ENCODE measurements at places on chromosomes 4 and X. TPM values are rescaled to one million over a fixed set of nuclear protein-coding genes. Genes with fewer than 3 reads are reported as not detected.

DNA sequence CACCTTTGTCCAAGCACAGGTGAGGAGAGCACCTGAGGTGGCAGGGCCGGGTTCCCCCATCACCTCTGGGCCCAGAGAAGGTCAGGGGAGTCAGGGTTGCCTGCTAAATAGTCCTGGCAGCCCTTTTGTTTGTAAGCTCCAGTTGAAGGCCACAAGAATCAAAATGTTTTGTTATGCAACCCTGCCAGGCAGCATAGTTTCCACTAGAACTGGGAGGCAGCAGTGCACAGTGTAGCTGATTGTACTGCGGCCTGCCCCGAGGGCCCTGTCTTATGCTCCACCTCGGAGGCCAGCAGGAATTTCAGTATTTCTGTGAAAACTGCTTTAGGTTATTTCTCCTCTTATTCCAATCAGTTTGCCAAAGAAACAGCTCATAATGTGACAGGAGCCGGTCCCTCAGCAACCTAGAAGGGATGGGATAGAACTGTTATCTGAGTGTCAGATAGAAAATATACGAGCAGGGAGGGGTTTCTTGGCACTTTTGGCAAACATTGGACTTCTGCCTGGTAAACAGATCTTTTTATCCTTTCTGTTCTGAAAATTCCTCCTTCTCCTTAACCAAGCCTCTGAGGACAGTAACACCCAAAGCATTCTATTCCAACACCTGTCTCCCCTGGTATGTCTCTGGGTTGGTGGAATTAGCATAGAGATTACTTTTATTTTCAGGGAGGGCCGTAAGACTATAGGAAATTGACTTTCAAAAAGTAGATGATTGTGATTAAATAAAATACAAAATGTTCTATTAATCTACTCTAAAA, 93.6 kb downstream of the LNX1 start:
- H3K27ac ChIP-seq: no peak overlapping the region

DNA sequence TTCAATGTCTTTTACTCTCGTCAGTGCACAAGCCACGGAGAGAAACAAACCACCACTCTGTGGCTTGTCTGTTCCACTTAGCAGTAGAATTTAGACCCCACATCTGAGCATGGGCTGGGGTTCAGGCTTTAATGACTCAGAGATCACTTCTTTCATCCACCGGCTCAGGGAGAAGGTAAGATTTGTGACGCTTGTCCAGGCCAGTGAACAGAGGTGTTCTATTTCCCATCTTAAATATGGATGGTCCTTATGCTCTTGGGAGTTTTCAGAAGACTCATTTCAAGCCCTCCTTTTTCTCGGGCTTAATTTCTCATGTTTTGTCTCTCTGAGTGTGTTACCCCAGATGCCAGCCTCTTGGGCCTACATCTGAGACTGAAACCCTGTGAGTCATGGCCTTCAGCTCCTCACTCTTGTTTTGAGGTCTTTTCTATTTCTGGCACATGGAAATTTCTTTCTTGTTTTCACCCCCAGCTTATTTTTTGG, 127.4 kb upstream of the SFRP2 start:
- peaks cover 20% of the 10 kb centered on the region for H3K27me3 ChIP-seq
- no peak overlapping the region for H3K27ac ChIP-seq
- H3K4me1 ChIP-seq: peaks cover 2% of the 10 kb centered on the region
- no peaks in the 10 kb centered on the region for H3K36me3 ChIP-seq
- H3K4me3 ChIP-seq: no peak overlapping the region
- DNase-seq: no peak

DNA sequence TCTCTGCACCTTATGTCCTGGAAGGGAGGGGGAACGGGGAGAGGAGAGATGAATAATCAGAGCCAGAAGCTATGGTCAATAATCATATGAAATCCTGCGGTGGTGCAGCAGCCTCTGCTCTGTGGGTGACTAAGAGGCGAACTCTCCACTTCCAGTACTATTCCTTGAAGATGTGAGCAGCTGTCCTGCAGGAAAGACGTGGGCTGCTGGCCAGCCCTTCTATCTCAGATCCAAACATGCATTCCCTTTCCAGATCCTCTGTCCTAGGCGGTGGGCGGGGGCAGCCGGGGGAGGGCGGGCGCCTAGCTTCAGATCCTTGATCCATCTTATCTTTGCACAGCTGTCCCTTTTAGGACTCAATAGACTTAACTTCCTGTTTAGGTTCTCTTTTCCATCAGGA, 34.5 kb downstream of the SPINK2 start:
- H3K4me1 ChIP-seq: no peaks in the 10 kb centered on the region
- H3K27me3 ChIP-seq: peaks cover 10% of the 10 kb centered on the region
- no peak for DNase-seq
- no peak overlapping the region for H3K27ac ChIP-seq
- H3K4me3 ChIP-seq: no peak overlapping the region
- H3K36me3 ChIP-seq: no peaks in the 10 kb centered on the region

GPC3 gene
- total RNA-seq: 0.21 TPM

All from activated CD4-positive, alpha-beta T cell treated with anti-CD3 and anti-CD28 coated beads, Interleukin-2, amount 10 ng/mL, durations not matched to agents 24 days and 14 days (primary cell).